ENCODE measurements at places on chromosomes 16 and 17. TPM values are rescaled to one million over a fixed set of nuclear protein-coding genes. Genes with fewer than 3 reads are reported as not detected.

GRCh38 chr16:49022351-49022963 is 259.2 kb downstream of the CBLN1 start:
- DNase-seq, result no peak

GRCh38 chr16:50838165-50838564 is 96.3 kb downstream of the CYLD start:
- no peak for DNase-seq

GRCh38 chr16:4749700-4750257 is 15.4 kb downstream of the DNAAF8 start:
- DNase-seq, result no peak

DNA sequence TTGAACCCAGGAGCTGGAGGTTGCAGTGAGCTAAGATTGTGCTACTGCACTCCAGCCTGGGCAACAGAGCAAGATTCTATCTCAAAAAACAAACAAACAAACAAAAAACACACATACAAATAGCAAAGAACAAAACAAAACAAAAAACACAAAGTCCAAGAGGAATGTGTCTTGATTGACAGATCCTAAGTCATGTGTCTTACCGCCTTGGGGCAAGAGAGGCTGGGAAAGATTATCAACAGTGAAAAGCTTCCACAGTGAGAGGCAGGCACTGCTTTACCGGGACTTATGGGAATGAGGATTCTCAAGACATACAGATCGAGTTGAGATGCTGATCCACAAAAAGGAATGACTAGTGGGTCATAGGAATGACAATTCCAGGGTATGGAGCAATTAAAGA is 62.7 kb upstream of the GAS7 start:
- DNase-seq, result no peak

DNA sequence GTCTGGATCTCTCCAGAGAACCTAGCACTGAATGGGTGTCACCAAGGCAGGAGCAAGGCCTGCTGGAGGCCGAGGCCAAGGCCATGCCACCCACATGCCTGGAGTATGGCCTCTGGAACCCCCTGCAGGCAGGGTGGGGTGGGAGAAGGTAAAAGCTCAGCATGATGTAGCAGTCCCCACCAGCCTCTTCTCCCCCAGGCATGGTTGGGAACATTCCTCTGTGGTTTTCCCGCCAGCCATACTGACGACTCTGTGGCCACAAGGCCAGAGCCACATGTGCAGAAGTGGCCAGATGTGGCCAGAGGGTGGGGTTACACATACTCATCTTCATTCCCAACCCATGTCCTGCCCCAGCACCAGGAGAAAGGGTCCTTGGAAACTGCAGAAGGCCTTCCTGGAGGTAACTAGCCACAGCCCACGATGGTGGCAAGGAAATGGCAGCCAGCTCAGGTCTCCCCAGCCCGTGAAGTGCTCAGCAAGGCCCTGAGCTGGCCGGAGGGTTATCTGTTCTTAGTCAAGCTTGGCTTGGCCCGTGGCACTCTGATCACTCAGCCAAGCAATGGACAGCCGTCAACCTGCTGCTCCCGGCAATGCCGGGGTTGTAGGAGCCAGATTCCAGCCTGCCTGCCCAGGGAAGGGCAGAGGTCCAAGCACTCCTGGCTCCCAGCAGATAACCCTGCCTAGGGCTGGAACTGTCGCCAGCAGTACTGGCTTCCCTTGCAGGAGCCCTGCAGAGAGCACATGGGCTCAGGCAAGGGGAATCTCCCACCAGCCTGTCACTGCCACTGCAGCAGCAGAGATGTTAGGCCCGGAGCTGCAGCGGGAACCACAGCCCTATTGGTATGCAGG is 26.1 kb downstream of the HDAC5 start:
- no peak for DNase-seq

- no peak for DNase-seq
Observed at GRCh38 chr16:46731691-46732555, 16.2 kb downstream of the MYLK3 start.

DNA sequence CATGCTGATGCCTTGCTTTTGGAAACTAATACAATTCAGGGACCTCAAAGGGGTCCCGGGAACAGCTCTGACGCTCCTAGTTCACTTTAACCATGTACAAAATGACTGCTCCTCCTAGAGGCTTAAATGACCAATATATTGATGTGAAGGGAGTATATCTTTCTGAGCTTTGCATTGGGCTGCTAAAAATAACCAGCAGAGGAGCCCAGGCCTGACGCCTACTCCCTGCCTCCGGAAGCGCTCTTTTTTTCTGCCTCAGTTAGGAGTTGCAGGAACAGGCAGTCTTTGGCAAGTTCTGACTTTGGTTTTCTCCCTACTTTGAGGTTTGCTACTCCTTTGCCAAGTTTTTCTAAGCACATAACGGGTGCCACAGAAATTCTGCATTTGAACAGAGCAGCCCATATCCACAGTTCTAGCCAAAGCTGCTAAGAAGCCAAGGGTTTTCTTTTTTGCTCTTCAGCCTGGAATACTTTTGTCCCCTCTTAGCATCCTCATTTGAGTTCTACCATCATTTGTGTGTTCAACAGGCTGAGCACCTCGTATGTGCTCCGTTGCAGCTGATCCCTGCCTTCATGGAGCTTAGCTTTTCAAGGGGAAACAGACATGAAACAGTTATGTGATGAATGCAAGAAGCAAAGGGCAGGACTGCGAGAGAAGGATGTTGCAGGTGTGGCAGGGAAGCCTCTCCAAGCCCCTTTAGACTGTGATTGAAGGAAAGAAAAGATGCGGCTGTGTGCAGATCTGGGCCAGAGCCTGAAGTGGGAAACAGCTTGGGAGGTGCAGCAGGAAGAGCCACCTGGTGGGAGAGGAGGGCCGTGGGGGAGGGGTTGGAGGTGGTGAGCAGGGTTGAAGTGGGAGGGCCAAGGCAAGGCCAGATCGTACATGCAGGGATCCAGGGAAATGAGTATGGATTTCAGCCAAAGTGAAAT is 2.8 kb upstream of the NAGPA start:
- no peak for DNase-seq

GRCh38 chr16:3059723-3060242 is 5.7 kb upstream of the IL32 start:
- DNase-seq, result no peak

DNA sequence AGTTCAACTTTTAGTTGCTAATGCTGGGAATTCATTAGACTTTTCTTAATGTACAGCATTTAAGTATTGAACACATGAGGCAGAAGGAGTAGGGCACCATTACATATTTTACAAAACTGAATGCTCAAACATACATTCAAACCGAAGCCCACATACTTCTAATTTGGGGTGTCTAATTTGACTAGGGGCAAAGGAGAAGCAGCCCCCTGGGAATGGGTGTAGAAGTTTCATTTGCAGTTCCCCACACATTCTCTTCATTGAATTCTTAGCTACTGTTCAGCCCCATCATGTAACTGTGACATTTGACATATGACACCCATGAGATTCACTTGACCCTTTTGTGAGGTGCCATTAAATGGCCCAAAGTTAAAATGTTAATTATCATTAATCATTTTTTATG is 16.4 kb downstream of the IRX6 start:
- DNase-seq, result no peak

DNA sequence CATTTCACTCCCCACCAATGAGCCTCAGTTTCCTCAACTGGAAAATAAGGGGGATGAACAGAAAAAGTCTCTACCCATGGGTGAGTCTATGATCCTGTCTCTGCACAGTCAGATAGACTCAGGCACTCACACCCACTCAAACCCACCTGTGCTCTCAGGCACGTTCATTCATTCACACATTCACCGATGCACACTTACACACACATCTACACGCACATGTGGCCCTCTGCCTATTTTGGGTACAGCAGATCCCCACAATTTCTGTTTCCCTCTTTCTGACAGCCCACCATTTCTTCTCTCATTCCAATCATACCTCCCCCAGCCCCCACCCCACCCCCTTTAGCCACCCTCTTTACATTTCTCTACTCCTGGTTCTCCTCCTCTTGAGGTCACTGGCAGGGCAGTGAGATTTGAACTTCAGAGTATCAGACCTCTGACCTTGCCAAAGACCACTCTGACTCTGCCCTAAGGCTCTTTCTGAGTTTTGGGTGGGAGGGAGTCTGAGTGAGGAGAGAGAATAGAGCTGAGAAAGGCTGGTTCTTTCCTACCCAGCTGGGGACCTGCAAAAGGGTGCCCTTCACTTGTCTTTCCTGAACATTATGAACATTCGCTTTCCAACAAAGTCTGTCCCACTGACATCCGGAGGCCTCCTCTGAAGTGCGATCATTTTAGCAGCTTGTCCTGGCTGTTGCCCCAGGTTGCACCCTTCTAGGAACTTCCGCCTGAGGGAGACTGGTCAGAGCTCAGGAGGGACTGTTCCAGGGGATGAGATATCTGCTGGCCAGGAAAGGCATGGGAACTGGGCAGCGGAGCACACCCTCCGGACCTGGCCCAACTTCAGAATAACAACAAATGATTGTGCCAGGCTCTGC is 10.1 kb upstream of the COL1A1 start:
- no peak for DNase-seq

The SLC16A13 gene
- total RNA-seq, result 16.0 TPM

The CBLN1 gene
- not detected for total RNA-seq

The CD2BP2 gene
- total RNA-seq, result 72.5 TPM

The NXPH3 gene
- total RNA-seq, result 0.14 TPM

The GPR179 gene
- total RNA-seq, result 0.06 TPM

Measured in activated naive CD8-positive, alpha-beta T cell treated with anti-CD3 and anti-CD28 coated beads, Interleukin-2, amount 10 ng/mL, durations not matched to agents 7 days and 5 days (primary cell).